ENCODE measurements at places on chromosomes 5 and 9. TPM values are rescaled to one million over a fixed set of nuclear protein-coding genes. Genes with fewer than 3 reads are reported as not detected.

The CDH10 gene
- total RNA-seq, result not detected

The PRRC2B gene
- total RNA-seq, result 178 TPM

The FCN2 gene
- total RNA-seq, result not detected

The GFPT2 gene
- total RNA-seq, result not detected

The LCNL1 gene
- total RNA-seq, result 0.98 TPM

- DNase-seq, result no peak
These were observed 48.4 kb downstream of the GALNT10 start for GRCh38 chr5:154238776-154239481.

GRCh38 chr5:19411936-19412335 lies 576.1 kb downstream of the CDH18 start:
- no peak for DNase-seq

DNA sequence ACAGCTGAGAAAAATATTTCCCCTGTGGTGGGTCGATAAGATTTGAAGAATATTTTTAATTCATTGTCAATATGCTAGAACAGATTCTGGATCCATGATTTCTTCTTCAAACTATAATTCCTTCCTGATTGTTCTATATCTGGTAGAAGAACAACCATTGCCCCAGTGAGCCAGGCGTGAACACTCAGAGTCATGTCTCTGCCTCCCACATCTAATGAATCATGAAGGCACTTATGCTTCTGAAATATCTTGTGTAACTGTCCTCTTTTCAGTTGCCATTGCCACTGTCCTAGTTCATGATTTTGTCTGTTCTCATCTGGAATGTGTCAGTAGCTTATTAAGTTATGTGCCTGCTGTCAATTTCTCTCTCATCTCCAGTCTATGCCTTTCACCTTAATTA lies 40.0 kb downstream of the GABRG2 start:
- no peak for DNase-seq

DNA sequence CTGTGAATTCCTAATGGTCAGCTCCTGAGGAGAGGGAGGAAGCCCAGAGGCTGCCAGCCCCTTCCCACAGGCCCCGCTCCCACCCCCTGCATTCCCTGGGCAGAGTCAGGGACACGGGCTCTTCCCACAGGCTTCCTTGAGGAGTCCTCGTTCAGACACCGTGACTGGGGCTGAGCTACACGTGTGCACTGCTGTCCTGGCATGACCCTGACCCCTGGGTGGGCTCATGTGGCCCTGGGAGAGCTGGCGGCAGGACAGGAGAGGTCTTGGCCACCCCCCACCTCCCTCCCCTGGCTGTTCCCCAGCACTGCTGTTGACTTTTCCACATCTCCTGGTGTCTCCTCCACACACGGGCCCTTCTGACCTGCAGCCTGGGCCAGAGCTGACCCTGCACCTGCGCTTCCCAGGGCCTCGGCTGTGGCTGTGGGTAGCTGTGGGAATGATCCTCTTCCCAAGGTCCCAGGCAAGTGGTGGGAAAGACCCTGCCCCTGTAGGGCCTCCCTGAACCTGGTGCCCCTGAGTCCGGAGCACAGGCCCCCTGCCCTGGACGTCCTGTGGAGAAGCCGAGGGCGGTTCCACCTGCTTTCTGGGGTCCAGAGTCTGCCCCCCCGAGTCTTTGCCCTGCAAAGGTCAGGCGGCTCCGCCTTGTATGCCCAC lies 56.5 kb upstream of the NKD2 start:
- no peak for DNase-seq

DNA sequence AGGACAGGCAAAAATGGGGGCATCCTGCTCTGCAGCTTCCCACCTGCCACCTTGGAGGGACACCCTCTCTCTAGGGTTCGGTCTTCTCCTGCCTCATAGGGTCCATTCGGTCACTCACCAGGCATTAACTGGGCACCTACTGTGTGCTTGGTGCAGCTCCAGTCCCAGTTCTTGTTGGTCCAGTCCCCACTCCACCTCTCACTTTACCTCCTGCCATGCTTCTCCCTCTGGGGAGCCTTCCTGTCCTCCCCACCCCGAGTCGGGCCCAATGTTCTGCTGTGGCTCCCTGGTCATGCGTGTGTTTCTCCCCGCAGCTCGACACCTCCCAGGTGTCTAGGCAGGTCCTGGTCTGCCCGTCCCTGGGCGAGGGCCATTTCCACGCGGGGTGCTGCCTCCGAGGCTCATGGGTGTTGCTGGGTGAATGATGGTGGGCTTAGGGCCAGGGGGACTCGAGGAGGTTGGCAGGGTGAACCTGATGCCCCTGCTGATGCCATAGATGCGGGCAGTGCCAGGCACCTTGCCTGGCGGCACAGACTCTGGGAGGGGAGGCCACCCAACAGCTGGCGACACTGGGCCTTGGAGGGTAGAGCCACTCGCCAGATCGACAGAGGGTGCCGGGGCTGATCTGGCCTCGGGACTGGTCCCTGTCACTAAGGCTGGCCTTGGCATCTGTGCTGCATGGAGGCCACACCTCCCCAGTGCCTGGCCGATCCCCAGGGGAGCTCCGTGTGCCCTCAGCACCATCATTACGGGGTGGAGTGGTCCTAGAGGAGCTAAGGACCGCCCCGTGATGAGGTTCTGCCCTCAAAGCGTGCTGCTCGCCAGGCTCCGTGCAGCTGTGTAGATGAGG lies 66.0 kb upstream of the RNU6ATAC start:
- DNase-seq, result no peak
